ELF-1 (cell line): ENCODE measurements at places on chromosomes 5 and 9.

GRCh38 chr5:108461628-108462367 lies 79.9 kb upstream of the FBXL17 start:
- DNase-seq = no peak

GRCh38 chr5:57174128-57174889 lies 450 bp downstream of the GPBP1 start:
- DNase-seq = peak; percentile 51

DNA sequence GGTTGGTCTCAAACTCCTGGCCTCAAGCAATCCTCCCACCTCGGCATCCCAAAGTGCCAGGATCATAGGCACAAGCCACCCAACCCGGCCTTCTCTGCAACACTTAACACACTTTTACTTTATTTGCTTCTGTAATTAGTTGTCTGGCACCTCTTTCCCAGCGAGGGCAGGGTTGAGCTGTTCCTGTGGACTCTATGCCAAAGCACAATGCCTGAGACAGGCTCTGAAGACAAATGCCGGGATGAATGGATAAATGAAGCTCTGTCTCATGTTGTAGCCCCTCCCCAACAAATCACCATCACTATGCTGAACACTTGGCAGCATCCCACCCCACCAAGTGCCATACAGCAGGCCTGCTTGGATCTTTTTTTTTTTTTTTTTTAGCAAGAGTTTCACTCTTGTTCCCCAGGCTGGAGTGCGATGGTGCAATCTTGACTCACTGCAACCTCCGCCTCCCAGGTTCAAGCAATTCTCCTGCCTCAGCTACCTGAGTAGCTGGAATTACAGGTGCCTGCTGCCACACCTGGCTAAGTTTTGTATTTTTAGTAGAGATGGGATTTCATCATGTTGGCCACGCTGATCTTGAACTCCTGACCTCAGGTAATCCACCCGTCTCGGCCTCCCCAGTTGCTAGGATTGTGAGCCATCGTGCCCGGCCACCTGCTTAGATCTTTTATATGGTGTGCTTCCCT lies 21.3 kb downstream of the GPX3 start:
- no peak for DNase-seq

- DNase-seq = no peak
Observed at GRCh38 chr9:109161471-109161870, 5.6 kb downstream of the FRRS1L start.

GRCh38 chr9:111985315-111985714 lies 88.7 kb downstream of the UGCG start:
- DNase-seq = no peak

DNA sequence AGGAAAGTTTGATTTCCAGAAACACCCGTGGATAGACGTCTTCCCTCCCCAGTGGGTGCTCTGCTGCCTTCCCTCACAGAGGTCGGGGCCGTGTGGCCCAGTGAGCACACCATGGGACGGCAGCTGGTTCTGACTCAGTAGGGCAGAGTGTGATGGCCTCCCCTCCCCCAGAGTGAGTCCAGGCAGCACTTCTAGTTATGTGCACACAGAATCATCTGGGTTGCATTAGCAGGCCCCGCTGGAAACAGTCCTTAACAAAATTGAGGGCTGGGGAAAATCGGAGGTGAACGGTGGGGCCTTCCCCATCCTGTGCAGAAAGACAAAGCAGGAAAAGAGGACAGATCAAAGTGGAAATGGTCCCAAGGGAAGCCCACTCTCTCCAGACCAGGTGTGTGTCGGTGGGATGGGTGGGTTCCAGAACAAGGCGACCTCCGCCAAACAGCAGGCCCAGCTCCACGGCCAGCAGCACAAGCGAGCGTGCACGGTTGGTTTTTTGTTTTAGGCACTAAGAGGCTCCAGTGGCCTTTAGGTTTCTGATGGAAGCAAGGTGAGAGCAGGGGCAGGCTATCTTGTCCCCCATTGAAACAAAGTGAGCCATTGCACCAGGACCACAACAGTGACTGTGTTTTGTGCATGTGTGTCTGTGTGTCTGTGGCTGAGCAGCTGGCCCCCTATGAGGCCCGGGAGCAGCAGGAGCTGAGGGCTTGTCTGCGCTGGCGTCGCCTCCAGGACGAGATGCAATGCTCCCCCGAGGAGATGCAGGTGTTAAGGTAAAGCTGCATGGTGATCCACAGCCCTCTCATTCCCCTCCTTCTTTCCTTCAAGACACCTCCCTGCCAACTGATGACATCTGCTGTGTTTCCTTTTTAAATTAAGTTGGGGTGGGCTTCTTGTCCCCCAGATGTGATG lies 201.5 kb downstream of the AOPEP start:
- DNase-seq = no peak

GRCh38 chr5:68406767-68407241 lies 191.2 kb downstream of the PIK3R1 start:
- peak; percentile 53 for DNase-seq

- peak; percentile 59 for DNase-seq
Observed at GRCh38 chr9:33166231-33167083, 679 bp downstream of the B4GALT1 start.

- peak; percentile 66 for DNase-seq
Observed at GRCh38 chr9:111037708-111038330, 451 bp downstream of the LPAR1 start.

- DNase-seq = no peak
Observed at GRCh38 chr9:97415146-97415545, 3.2 kb downstream of the TDRD7 start.

- no peak for DNase-seq
Observed at GRCh38 chr9:17488662-17489061, 90.2 kb upstream of the SH3GL2 start.

DNA sequence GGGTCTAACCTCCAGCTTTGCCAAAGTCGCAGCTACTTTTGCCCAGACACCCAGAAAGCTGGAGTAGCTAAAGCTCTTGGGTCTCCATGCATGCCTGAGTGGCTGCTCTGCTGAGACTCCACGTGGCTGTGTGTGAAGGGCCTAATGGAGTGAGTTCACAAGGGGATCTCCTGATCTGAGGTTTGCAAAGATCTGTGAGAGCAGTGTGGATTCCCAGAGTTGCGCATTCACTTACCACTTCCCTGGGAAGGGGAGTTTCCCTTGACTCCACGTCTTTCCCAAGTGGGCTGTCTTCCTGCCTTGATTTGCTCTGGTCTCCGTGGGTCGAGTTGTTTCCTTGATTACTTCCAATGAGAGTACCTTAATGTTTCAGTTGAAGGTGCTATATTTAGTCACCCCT lies 17.6 kb upstream of the CDKN2B start:
- no peak for DNase-seq

DNA sequence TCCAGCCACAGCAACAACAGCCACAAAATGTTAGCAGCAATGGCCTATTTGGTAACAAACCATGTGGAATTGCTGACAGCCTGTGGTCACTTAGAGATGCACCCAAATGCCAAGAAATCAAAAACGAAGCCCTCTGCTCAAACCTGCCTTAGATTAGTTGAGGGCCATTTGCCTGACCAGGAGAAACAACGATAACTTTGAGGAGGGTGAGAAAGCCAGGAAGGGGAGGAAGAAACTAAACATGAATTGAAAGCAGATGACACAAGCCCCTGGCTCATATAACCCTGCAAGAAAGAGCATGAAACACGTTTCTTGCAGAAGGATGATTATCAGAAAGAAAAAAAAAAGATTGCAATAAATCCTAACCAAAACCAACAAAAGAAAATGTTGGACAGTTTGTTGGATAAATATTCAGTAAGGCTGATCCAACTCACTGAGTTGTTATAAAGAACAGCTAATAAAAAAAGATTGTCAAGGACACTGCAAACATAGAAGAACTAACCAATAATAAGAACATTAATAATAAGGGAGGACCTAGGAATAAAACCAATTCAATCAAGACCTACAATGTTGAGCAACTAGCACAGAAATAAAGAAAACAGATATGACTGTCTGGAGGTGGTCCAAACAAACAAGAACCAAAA lies 140.5 kb upstream of the SLC30A5 start:
- DNase-seq = no peak

GRCh38 chr9:73845539-73845938 lies 651.6 kb upstream of the RORB start:
- no peak for DNase-seq

DNA sequence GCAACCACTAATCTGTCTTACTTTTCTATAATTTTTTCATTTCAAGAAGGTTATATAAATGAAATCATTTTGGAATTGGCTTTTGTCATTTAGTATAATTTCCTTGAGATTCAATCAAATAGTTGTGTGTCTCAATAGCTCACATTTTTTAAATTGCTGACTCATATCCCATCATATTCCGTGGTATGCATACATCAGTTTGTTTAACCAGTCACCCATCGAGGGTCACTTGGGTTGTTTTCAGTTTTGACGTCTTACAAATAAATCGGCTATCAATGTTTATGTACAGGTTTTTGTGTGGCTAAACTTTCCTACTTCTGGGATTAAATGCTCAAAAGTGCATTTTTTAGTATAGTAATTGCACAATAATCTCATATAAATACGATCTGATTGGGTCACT lies 185.5 kb downstream of the TAF11L14 start:
- no peak for DNase-seq

DNA sequence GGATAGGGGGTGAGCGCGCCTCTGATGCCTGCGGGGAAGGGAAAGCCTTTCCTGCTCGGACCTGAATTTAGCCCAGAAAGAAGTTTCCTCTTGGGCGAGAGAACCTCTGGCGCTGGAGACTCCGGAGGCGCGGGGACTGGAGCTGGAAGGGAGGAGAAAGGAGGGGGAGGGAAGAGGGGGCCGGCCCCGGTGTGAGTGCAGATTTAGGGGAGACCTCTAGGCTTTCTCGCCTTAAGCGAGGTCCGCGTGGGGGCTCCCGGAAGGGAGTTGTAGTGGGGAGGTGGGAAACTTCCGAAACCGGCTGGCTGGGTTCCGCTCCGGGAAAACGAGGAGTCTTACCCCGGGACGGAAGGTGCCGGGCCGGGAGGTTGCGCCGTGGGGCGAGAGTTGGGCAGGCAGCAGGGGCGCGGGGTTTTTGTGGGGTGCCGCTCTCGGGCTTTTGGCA lies 1.3 kb downstream of the PCSK5 start:
- DNase-seq = no peak

GRCh38 chr5:131321066-131321465 lies 57.2 kb downstream of the CDC42SE2 start:
- no peak for DNase-seq

- DNase-seq = peak; percentile 78
Observed at GRCh38 chr5:36876965-36877666, 547 bp downstream of the NIPBL start.

DNA sequence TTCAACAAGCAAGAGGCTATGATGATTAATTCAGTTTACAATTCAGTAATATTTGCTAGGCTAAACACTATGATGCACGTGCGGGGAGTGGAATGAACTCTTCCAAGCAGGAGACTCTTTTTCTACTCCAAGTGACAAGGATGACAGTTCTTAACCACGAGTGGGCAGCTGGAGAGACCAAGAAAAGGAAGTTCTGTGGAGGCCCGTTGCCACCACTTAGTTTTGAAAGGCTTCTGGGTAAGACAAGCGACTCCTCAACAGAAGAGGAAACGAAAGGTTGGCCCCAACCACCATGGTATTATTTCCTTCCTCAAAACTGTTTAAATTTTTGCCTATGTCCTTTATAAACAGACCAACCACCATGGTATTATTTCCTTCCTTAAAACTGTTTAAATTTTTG lies 2.8 kb downstream of the DCAF12 start:
- no peak for DNase-seq

DNA sequence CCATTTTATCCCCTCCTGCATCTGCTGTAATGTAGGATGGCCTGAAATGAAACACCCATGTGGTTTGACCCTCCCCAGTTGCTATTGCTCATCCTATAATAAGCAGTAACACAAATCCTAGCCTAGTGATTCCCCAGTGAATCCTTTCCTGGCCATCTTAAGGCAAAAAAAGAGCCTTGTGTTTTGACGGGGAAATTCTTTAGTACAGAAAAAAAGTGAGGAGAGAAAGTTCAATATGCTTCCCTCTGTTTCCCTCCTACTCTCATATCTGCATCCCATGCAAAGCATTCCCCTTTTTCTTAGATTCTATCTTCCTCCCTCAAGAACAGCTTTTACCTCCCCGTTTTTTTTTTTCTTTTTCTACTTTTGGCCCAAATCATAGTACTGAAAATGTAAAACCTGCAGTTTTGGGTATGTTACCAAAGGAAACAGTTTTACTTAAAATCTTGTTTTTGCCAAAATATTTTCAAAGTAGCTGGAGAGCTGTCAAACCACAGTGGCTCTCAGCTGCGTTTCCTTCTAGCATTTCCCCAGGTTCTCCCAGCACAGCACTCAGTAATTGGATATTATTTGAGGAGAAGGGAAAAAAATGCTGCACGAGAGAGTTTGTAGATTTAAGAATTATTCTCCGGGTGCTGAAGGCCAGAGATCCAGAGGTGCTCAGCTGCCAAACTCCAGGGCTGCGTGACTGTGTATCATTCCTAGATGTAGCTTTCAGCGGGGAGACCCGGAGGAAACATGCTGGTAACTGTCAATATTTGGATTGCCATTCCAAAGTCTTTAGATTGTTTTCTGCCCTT lies 321.4 kb downstream of the NPR3 start:
- DNase-seq = no peak

DNA sequence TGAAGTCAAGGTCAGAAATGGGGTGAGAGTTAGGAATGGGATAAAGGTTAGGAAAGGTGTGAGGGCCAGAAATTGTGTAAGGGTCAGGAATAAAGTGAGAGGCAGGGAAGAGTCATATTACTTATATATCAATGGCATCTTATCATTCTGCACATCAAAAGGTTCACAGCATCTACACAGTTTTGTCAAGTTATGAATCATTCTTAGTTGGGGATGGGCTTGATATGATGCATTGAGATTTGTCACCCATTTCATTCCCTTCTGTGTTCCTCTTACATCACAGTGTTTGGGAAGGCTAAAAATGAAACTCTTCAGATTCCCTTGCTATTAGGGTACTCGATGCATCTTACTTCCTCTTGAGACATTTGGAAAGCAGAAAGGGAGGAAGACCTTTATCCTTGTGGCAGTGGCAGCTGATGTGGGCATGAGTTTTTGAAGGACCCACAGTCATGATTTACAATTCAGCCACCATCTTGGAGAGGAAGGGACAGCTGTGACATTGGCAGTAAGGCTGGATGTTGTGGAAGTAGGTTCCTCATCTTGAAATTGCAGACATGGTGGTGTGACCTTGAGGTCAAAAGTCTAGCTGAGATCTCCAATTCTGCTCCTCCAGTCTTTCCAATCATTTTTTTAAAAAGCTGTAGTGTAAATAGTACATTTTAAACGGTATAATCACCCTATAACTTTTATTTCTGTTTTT lies 24.2 kb upstream of the NPR3 start:
- DNase-seq = no peak

DNA sequence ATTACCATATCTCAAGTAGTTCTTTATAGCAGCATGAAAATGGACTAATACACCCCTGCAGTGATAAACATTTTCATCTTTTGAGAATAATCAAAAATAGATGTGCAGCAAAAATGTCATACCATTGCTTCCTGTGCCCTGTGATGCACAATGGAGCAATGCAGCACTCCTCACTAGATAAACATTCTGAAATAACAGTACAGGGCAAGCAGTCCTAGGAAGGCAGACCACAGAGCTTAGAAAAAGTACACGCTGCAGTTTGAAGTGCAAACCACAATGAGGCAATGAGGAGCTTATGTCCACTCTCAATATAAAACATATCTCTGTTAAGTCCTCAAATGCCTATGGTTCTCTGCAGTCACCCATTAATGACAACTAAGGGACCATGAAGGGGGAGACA lies 367.6 kb downstream of the PDE4D start:
- DNase-seq = no peak

- DNase-seq = no peak
Observed at GRCh38 chr5:160511280-160511929, 89.8 kb downstream of the PTTG1 start.

- no peak for DNase-seq
Observed at GRCh38 chr5:33888587-33888986, 3.2 kb downstream of the ADAMTS12 start.

GRCh38 chr9:98083061-98083501 lies 26.5 kb downstream of the NANS start:
- no peak for DNase-seq
